ENCODE measurements at places on chromosomes 4 and X. TPM values are rescaled to one million over a fixed set of nuclear protein-coding genes. Genes with fewer than 3 reads are reported as not detected.

DNA sequence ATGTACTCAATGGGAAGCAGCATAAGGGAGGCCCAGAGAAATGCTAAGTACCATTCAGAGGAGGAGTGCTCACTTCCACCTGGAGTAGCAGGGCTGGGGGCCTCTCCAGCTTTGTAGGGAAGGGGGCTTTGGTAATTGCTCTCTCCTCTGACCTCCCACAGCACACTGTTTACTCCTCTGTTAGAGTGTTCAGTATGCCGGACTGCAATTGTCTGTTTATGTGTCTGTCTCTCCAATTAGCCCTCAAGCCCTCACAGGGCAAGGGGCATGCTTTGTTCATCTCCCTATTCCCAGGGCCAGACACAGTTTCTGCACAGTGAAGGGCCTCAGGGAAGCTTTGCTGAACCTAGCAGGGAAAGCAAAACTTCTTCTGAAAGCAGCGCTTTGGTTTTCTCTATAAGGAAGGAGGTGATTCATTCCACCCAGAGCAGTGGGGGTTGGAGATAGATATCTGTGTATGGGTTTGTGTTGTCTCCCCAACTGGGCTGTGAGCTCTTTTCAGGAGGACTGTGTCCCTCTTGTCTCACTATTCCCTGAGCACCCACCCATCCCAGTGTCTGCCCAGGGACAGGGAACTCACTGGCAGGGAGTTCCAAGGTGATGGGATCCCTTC, 50.0 kb upstream of the VMA21 start:
- no peak for DNase-seq

DNA sequence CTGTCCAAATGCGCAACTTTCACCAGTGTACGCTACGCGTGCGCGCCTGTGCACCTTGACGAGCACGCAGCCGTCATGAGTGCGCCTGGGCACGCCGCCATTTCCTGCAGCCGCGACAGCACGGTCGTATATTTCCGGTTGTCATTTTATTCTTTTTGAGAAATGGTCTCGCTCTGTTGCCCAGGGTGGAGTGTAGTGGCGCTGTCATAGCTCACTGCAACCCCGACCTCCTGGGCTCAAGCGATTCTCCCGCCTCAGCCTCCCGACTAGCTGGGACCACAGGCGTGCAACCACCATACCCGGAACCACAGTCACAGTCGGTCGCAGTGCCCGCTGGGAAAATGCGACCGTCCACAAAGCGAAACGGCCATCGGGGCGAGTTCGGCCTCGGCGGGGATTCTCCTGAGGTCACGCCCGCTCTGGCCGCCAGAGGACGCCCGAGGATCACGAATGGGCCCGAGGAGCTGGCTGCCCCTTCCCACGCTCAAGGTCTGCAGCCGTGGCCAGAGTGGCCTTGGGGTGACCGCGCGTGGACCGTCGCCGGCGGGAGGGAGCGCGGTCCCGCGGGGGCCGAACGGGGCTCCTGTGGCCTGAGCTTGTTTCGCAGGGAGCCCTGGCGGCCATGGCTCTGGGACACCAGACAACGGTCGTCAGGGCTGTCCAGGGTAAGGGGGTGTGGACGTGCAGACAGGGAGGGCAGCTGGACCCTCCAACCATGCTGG, 23.7 kb upstream of the PNMA3 start:
- peak; percentile 75 for DNase-seq

TXK gene
- polyA plus RNA-seq: 0.16 TPM

CENPVL1 gene
- not detected for polyA plus RNA-seq

DNA sequence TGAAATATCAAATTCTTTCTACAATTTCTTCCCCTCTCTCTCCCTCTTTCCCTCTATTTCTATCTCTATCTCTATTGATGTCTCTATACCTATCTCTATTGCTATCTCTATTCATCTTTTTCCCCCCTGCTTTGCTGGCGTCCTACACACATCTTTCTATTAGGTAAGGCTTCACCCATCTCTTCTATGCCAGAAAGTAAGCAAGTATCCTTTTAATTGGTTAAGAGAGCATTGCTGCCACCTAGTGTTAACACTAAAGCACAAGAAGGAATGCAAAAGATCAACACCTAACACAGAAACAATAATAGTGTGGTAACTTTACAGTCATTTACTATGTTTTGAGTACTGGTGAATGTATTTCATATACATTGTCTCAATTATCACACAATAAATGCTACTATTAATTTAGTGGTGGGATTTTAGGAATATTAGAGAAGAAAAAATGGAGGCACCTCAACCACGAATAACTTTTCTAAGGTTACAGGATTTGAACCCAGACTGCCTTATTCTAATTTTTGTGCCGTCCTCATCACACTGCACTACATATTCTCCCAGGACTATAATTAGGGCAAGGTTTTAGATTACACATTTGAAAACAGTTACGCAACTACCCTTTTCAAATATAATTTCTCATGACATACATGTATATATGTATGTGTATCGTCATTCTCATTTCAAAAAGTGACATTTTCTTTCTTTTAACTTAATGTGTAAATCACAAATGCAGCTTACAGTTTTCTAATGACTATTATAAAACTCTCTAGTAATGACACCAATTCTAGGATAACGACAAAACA, 3.7 kb upstream of the C4orf36 start:
- DNase-seq: peak; percentile 47

DNA sequence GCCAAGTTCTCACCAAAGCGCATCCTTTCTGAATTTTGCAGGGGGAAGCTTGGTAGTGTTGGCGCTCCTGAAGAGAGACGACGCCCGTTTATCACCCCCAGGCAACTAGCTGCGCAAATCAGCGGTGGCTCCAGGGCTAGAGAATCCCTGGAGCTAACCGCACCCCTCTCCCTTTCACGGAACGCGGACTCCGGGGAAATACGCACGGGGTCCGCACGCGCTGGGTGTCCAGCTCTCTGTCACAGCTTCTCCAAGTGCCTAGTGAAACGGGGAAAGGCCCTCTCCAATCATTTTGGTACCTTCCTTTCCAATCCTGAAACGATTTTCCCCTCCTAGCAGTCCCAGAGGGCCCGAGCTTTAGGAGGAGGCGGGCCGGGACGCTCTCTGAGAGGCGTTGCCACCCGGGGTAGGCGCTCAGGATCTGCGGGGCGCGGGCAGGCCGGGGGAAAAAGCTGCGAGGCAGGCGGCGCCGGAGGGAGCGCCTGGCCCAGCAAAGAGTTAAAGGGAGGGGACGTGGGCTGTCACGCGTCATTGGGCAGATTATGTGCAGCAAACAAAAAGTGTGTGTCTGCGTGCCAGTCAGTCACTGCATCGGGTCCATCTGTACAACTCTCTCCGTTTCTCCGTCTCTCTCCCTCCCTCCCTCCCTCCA, at the start of gene PRDM8:
Gene PRDM8 (plus strand): TSS at position 582 of the 652 bp plus-strand sequence. CDS start 2,578 bp downstream, outside the sequence.
- no peak for DNase-seq

DNA sequence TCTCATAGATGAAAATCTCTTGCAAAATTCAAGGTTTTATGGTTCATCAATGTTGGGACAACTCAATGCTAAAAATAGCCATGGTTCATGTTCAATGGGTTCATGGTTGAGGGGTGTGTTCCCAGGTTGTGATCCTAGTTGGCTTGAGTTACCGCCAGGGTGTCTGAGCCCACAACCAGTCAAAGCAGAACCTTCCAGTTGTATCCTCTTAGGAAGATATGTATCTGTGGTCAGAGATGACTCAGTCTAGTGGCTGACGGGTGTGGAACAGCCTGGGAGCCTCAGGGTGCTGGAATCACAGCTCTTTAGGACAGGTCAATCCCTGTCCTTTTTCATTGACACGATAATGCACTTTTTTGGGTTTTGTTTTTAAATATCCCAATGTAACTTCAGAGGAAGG, 192.3 kb upstream of the NR3C2 start:
- DNase-seq: no peak

- no peak for DNase-seq
Measured at GRCh38 chr4:116500225-116500624, 585.2 kb downstream of the TRAM1L1 start.

- no peak for DNase-seq
Measured at GRCh38 chr4:17915439-17915838, 104.7 kb downstream of the NCAPG start.

DNA sequence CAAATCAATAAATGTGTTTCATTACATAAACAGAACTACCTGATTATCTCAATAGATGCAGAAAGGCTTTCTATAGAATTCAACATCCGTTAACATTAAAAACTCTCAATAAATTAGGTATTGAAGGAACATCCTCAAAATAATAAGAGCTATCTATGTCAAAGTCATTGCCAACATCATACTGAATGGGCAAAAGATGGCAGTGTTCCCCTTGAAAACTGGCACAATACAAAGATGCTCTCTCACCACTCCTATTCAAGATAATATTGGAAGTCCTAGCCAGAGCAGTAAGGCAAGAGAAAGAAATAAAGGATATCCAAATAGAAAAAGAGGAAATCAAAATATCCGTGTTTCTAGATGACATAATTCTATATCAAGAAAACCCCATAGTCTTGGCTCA, 466.4 kb downstream of the MAGEE1 start:
- DNase-seq: no peak

AR gene
- not detected for polyA plus RNA-seq

VCX2 gene
- not detected for polyA plus RNA-seq

GRCh38 chr4:15655223-15656037, at the start of gene FBXL5:
Gene FBXL5, minus strand, starts transcription at chr4:15655357. Its CDS starts 70 bp downstream, at chr4:15655287.
- peak; percentile 97 for DNase-seq

- DNase-seq: no peak
Measured at GRCh38 chrX:7068939-7069367, 78.6 kb upstream of the STS start.

DNA sequence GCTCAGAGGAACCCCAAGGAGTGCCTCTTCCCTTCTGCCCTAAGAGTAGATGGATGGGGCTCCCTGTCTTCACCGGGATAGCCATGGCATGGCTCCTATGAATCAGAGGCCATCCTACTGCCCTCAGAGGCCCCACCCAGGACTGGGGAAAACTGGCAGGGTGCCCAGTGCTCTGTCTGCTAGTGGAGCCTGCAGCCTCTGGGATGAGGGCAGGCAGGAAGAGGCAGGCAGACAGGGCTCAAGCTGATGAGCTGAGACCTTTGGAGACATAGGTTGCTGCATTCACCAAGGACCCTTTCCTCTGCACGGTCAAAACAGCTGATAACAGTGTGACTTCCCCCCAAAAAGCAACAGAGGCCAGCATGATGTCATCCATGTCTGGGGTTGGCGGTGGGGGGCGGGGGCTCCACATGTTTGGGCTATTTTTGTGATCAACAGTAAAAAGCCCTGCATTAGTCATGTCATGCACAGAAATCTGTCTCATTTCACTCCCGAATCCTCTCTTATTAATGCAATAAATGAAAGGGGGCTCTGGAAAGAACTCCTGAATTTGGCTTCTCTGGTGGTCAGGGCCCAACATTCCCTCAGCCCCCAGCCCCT, 207.6 kb upstream of the MAMLD1 start:
- DNase-seq: no peak

TRIM60 gene
- not detected for polyA plus RNA-seq

GRCh38 chrX:71492231-71493065, 40.5 kb upstream of the OGT start:
- DNase-seq: no peak

ITIH6 gene
- polyA plus RNA-seq: not detected

DNA sequence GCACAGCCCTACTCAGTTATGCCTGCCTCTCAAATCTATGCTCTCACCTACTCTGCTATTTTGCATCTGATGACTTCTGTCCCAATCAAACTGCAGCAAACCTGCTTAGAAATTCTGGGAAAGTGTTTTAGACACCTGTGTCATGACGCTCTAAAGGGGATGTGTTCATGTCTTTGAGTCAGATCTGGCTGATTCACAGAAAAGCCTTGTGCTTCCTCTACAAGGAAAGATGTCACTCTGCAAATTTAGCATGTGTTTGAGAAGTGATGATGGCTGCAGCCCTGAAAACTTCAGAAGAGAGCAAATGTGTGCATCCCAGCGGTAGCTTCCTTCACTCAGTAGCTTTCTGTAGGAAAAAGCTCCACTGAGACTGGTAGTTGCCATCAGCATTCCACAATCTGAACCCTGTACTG, 235.4 kb downstream of the MGST2 start:
- no peak for DNase-seq

- DNase-seq: no peak
Measured at GRCh38 chr4:61336916-61337315, 136.8 kb downstream of the ADGRL3 start.

FMR1NB gene
- 5.1 TPM for polyA plus RNA-seq

FAAH2 gene
- 0.07 TPM for polyA plus RNA-seq

ASMT gene
- not detected for polyA plus RNA-seq

DNA sequence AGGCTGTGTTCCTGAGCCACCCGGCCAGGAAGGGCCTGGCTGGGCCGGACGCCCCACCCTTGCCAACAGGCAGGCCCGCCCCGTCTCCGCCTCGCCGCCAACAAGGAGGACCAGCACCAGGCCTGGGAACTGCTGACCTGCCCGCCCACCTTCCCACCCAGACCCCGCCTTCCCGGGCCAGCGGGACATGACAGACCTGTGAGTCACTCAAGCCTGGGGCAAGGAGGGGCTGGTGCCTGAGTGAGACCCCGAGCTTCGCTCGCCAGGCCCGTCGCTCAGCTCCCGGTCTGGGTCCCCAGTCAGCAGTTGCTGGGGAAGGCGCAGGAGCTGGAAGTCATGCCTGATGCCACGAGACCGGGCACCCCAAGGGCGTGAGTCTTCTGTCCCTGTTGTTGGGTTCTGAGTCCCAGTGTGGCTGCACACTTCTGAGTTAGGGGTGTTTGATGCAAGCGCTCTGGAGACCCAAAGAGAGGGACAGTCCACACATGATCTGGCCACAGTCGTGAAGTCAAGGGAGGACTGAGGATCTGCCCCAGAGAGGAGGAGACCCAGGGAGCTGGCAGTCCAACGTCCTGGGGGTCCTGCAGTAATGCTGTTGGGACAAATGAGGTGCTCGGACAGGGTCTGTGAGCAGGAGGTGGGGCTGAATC, at the start of gene DNASE1L1:
Gene DNASE1L1 (minus strand): TSS at position 33 of the 650 bp plus-strand sequence. CDS start 3,686 bp downstream, outside the sequence.
- DNase-seq: peak; percentile 81

DNA sequence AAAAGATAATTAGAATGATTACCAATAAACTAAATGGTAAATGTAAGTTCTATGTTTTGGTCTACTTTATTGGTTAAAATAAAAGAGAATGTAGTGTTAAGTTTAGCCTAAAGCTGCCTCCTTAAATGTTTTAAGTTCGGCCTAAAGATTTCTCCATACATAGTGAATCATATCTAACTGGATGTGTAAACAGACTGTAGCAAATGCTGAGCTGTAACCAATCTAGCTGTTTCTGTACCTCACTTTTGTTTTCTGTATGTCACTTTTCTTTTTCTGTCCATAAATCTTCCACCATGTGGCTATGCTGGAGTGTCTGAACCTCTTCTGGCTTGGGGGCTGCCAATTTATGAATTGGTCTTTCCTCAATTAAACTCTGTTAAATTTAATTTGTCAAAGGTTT, 121.2 kb downstream of the TBCK start:
- no peak for DNase-seq

All from K562 (cell line).